ENCODE measurements at places on chromosomes 2 and 18.

DNA sequence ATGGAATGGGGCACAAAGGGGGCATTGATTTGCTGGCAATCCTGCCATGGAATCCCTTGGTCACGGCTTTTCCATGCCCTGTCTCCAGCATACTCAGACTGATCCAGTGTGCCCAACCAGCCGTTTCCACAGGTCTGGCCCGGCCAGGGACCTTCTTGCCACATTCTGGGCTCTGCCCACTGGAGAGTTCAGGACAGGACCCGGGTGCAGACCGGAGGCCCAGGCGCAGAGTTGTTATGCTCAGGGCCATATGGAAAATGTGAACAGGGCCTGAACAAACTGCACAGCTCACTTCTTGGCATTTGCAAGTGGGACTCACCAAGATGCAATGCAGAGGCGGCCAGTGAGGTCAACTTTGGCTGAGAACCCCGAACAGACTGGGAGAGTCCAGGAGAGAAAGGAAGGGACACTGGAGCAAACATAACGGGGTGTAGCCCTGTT lies 15.6 kb upstream of the ASAP2 start:
- DNase-seq = no peak

DNA sequence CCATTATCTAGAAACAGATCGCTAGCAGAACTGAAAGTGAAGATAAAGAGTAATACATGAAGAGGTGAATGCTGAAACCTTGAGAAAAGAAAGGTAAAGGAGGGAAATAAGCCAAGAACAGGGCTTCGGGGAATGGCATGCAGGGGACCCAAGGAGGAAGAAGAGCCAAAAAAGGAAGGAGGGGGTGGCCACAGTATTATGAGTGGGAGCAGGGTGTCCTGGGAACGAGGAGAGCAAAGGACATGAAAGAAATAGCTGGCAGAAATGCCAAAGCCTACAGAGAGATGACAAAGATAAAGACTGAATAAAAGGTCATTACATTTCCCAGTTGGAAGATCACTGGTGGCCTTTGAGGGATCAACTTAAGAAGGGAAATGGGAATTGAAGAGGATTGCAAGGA lies 82.9 kb downstream of the ACTR3 start:
- DNase-seq = no peak

- DNase-seq = no peak
These were observed 37.2 kb downstream of the AGPS start for GRCh38 chr2:177429688-177430325.

DNA sequence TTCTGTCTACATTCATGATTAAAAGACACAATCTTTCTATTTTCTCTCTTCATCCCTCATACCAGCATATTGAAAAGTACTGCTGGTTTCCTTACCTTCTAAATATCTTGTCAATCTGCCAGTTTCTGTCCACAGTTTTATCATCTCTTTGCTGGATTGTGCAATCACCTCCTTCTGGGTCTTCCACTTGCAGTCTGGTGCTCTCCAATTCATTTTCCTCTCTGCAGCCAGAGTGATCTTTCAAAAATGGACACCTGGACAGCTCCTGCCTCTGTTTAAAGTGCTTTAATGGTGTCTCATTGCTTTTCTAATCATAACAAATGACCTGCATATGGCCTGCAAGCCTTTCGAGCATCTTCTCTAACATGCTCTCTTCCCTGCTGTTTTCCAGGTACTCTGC lies 94.0 kb downstream of the C1QL2 start:
- DNase-seq = no peak

GRCh38 chr2:168114619-168115018 lies 132.8 kb downstream of the STK39 start:
- DNase-seq = no peak

DNA sequence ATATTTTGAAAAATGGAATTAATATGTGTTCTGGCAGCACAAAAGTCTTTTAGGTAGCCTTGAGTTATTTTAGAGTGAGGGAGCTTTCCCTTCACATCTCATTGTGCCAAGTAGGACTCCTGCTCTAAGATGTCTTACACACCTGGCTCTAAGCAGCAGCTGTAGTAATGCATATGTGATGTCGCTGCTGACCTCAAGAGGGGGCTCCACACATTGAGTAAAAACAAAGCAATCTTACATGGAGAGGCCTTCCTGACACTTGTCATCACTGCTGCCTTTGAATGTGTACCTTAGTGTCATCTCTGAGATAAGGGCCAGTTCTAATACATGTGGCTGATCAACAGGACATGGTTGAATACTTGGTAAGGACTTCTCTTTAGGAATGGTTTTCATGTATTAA lies 75.8 kb downstream of the ACTR3 start:
- peak; percentile 14 for DNase-seq

- DNase-seq = no peak
These were observed 94.6 kb downstream of the PTH2R start for GRCh38 chr2:208501206-208501605.

GRCh38 chr2:217535957-217536708 lies 466.7 kb downstream of the TNS1 start:
- no peak for DNase-seq

DNA sequence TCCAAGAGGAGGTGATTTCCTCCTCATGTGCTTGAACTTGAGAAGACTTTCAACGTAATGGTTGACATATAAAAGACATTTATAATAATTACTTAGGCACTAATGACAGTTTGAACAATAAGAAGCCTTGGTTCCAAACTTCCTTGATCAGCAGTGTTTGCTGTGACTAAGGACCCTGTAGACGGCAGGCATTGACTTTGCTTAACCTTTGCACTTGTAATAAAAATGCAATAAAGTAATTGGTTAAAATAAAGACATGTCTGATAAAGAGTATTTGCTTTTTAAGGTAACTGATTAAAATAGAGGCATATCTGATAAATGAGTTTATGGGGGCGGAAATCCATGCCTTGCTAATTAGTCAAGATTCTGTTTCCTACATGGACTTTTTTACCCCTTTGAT lies 82.2 kb upstream of the ST8SIA3 start:
- DNase-seq = no peak

DNA sequence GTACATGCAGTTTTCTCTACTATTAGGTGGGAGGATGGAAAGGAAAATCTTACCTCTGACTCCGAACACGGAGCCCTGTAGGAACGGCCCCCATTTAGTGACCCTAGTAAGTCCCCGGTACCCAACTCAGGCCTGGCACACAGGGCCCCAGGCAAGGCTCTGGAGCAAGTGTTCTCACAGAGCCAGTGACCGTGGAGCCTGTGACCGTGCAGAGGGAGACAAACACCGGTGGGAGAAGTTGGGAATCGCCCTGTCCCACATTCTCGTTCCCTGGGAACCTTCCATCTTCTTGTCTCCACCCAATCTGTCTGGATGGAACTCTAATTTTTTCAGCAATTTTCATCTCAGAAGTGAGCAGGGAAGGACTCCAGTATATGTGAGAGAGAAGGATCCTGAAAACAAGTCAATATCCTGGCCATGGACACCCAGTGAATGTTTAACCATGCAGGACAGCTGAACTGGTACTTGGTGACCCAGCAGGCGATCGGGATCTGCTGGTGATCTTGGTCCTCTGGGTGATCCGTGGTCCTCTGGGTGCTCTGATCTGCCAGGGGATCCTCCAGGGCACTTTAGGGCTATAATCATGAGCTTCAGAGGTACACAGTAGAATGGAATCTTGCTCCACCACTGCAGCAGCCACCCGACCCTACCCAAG lies 348.6 kb upstream of the ID2 start:
- DNase-seq = no peak

DNA sequence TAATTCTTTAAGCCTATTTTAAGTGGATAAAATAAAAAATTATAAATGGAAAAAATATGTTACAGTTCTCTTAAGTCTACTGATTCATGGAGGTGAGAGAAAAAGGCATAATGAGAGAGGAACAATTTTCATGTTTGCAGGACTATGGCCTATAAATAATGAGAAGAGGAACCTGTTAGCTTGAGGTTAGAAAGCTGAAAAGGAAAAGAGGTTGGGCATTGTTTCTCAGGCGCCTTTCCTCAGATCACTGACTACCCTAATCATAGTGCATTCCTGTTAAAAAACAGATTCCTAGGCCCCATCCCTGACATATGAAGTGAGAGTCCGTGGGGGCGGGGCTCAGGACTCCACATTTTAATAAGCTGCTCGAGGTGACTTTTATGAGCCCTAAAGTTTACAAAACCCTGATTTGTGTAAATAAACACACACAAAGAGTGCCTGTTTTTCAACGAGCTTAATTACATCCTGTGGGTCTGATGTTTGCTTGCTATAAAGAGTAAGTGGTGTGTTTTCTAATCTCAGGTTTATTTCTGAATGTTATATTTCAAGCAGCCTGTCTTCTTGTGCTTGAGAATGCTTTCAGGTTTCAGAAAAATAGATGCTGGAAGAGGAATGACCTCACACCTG lies 335.5 kb downstream of the CLIP4 start:
- no peak for DNase-seq

DNA sequence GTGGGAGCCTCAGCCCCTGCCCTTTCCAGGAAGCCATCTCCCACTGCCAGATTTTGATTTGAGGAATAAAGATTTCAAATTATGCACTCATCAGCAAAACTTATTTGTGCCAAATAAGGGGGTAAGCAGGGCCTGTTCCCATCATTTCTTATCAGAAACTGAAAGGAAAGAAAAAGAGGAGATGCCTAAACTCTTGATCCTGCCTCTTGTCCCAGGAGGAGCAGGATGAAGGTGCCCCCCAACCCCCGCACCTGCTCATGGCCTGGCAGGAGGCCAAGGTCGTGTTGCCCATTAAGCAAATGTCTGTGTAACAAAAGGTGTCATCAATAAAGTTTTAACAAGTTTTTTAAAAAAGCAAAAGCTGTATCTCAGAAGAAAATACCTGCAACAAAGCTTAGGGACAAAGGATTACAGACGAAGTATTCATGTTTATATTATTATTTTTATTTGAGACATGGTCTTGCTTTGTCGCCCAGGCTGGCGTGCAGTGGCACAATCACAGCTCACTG lies 80.0 kb downstream of the INPP5D start:
- DNase-seq = no peak

DNA sequence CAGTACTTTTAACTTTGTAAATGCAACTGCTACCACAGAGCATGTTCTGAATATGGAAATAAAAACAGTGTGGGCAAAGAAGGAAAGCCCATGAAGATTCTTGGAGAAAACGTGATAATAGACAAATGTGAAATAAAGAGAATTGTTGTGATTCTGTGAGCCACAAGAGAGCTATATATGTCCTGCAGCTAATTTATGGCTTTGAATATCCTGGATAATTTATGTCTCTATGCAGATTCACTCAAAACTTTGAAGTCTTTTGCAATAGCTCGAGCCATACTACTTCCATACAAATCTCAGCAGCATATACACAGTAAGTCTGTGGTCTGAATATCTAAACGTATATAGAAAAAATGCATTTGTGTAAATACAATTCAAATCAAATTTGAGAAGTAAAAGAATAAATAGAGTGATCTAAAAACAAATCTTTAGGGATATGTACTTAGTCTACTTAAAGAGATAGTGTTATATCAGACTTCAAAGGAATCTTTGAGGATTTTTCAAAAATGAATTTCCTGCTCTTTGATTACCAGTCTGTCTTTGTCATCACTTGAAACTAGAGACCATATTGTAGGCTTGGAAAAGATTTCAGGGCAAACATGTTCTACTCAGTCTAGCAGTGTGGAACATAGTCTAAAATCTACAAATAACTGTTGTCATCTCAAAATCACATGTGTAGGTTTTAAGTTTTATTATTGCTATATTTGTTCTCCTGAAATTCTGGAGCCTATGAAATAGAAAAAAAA lies 107.1 kb downstream of the CSRNP3 start:
- DNase-seq = no peak

- no peak for DNase-seq
These were observed 166.6 kb downstream of the EPHA4 start for GRCh38 chr2:221405521-221405920.

DNA sequence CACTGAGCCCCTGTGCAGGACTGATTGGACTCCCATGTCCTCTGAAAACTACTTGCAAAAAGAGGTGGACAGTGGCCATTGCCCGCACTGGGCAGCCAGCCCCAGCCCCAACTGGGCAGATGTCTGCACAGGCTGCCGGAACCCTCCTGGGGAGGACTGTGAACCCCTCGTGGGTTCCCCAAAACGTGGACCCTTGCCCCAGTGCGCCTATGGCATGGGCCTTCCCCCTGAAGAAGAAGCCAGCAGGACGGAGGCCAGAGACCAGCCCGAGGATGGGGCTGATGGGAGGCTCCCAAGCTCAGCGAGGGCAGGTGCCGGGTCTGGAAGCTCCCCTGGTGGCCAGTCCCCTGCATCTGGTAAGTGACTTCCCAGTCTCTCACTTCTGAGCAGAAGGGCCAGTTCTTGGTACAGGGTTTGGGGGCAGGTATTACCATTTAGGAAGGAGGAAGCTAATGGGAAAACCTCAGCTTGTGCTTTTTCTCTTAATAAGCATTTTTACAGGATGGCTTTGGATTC lies 44.1 kb downstream of the TNFRSF11A start:
- DNase-seq = no peak

DNA sequence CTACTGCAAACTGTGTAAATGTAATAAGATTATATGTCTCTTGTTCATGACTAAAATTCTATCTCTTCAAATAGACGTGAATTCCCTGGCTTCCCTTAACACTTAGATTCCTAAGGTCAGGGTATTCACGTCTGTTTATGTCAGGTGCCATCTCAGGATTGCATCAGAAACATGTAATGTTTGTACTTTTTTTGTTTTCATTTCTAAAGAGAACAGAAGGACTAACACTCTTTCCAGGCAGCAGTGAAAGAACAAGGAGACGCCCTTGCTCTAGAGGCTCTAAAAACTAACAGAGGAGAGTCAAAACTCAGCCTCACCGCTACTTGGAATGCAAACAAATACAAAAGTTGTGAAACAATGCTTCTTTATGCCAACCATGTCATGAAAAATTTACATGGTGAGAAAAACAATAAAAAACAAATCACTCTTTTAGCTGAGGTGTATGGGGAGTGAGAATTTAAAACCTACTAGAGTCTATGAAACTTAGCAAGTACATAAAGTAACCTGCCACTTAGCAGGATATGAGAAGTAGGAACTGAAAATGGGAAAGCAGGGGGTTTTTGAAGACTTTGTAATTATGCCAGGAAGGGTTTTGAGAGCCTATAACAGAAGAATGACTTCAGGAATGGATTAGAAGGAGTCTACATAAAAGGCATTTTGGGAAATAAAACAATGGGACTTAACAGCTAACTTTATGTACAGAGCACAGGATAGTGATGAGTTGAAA lies 522.7 kb downstream of the THSD7B start:
- DNase-seq = no peak

DNA sequence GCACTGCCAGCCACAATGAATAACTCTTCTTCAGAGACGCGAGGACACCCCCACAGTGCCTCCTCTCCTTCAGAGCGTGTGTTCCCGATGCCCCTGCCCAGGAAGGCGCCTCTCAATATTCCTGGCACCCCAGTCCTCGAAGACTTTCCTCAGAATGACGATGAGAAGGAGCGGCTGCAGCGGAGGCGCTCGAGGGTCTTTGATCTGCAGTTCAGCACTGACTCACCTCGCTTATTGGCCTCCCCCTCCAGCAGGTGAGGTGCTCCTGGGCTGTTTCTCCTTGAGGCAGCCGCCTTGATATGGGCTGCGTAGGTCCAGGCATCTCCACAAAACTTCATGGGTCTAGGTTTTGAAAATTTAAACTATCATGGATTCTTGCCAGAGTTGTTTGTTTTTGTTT lies 6.1 kb downstream of the NCAPH start:
- no peak for DNase-seq

GRCh38 chr2:124884315-124884714 lies 859.2 kb downstream of the CNTNAP5 start:
- DNase-seq = no peak

All from effector memory CD8-positive, alpha-beta T cell (primary cell).